Activated CD4-positive, alpha-beta T cell treated with anti-CD3 and anti-CD28 coated beads, Interleukin-2, amount 50 U/mL, for 24 hours (primary cell): ENCODE measurements at places on chromosomes 7 and 10.

GRCh38 chr10:34495938-34496337, 319.2 kb downstream of the PARD3 start:
- DNase-seq: no peak

DNA sequence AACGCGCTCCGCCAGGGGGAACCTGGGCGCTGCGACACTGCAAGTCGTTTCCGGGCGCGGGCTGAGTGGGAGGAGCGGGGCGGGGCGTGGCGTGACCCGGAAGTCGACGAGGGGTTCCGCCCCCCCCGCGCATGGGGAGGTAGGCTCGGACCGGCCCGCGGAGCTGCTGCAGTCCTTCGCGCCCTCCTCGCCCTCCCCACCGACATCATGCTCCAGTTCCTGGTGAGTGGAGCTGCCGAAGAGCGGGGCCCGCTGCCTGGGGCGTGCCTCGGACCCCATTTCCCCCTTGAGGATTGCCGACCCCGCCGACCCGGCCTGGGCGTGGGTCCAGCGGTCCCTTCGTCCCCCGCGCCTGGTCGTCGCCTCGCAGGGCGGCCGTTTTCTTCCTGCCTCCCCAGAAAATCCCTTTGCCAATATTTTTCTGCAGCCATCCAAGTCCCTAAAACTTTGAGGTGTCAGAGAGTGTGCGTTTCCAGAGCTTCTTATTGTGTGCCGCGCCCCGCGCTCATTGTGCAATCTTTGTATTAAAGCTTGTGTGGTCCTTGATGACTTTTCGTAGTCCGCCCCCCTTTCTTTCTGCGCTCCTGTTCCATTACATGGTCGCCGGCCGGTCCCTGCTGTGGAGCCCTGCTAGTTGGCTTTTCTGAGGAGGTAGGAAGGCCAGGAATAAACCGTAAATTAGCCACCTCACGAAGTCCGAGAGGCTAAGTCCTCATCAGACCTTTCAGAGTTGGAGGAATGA, at the start of gene STMP1:
Gene STMP1 (plus strand): TSS at position 142 of the 742 bp plus-strand sequence.
- DNase-seq: peak; percentile 96

DNA sequence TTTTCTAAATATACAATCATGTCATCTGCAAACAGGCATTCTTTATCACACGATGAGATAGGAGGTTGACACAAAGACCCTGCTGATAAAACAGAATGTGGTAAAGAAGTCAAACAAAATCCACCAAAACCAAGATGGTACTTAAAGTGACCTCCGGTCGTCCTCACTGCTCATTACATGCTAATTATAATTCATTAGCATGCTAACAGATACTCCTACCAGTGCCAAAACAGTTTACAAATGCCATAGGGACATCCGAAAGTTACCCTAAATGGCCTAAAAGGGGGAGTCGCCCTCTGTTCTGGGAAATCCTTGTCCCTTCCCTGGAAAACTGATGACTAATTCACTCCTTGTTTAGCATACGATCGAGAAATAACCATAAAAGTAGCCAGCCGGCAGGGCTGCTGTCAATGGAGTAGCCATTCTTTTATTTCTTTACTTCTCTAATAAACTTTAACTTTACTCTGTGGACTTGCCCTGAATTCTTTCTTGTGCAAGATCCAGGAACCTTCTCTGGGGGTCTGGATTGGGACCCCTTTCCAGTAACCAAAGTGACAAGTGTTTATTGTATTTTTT, 126.6 kb downstream of the CCDC71L start:
- no peak for DNase-seq

DNA sequence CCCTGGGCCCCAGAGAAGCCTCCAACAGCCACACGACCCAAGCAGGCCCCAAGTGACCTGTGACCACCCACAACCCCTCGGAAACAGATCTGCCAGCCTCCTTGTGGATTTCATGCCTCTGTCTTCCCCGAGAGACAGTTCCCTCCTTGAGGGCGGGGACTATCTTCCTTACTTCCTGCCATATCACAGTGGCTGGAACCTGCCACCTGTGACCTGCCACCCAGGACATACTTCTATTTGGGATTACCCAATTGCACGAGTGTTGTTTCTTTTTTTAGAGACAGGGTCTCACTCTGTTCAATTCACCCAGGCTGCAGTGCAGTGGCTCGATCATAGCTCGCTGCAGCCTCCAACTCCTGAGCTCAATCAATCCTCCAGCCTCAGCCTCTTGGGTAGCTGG, 25.9 kb downstream of the TNRC18 start:
- DNase-seq: no peak

DNA sequence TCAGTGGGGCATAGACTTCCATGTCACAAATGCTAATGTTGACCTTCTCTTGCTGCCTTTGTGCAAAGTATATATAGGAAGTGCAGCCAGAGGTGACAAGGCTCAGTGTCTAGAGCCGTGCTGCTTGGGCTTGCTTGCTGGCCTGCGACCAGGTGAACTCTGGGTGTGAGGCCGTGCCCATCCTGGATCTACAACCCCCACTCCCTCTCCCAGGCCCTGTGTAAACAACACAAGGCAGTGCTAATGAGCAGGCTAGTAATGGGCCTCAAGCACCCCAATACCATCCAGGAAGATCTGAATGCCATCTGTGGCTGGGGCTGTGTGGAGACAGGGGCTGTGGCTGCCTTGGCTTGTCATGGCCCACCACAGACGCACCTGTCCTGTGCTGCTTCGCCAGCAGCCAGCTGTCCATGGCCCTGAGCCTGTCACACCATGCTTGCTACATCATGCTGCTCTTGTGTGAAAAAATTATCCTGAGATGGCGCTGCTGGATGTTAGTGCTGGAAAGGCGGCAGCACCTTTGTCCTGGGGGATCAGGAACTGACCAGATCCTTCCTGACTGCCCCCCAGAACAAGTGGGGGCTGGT, 107.6 kb upstream of the ZNF92 start:
- DNase-seq: no peak

DNA sequence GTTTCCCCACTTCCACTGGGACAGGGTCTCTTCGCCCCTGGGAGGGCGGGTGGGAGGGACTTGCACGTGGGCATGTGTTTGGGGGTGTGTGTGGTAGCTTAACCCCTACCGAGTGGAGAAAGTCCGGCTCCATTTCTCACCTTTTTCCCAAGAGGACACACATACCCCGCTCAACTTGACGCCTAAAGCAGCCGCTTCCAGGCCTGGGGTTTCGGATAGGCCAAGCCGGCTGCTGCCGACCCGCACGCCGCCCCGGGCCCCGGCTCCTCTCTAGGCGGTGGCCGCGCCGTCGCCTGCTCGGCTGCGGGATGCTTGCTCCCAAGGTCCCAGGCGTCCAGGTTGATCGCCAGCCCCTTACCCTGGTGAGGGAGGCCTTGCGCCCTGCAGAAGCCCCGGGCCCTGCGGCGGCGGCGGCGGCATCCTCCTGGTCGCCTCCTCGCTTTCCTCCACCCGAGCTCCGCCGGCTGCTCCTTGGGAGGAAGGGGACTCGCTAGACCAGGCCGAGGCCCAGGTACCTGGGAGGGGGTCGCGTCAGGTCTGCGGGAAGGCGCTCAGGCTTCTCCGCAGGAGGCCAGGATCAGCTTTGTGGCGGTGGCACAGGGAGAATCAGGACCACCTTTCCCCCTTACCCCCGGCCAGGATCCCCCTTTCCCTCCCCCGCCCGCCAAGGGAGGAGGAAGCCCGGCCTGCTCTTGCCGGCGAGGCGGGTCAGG, 3.2 kb upstream of the GATA3 start:
- no peak for DNase-seq

DNA sequence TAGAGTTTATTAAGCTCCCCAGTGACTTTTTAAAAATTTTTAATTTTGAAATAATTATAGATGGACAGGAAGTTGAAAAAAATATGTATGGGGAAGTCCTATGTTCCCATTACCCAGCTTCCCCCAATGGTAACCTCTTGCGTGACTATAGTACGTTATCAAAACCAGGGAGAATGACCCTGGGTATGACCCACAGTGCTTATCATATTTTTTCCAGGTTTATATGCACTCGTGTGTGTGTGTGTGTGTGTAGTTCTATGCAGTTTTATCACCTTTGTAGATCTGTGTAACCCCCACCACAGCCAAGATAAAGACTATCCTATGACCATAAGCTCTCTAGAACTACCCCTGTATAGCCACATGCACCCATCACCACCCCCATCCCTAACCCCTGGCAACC, 72.8 kb downstream of the TBXAS1 start:
- DNase-seq: no peak

GRCh38 chr7:28060371-28060950, 120.1 kb downstream of the JAZF1 start:
- no peak for DNase-seq

DNA sequence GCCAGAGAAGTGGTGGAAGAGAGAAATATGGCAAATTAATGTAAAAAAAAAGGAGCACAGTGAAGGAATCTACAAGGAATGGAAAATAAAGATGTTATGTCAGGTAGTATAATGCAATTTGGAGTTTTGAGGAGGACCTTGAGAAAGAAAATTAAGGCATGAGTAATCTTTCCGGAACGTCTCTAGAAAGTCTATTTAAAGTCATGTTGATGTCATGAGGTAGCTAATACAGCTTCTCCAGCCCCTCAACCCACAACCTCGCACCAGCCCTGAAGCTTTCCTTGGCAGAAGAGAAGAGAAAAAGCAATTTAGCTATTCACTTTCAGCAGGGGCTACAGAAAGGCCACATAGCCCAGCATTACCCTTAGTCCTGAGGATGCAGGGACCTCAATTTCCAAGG, 22.5 kb downstream of the TRDMT1 start:
- DNase-seq: no peak

GRCh38 chr7:51019191-51019844, 236.6 kb upstream of the GRB10 start:
- no peak for DNase-seq

- no peak for DNase-seq
Measured at GRCh38 chr7:44153948-44154335, 12.8 kb upstream of the MYL7 start.

- no peak for DNase-seq
Measured at GRCh38 chr7:107430057-107430456, 39.8 kb upstream of the GPR22 start.

- DNase-seq: no peak
Measured at GRCh38 chr7:96663457-96663856, 46.2 kb downstream of the SEM1 start.

DNA sequence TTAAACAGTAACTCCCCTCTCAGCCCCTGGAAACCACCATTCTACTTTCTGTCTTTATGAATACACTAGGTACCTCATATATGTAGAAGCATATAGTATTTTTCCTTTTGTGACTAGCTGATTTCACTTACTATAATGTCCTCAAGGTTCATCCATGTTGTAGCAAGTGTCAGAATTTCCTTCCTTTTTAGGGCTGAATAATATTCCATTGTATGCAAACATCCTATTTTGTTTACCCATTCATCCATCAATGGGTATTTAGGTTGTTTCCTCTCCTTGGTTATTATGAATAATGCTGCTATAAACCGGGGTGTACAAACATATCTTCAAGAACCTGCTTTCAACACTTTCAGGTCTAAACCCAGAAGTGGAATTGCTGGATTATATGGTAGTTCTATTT, 125.3 kb downstream of the SGMS1 start:
- no peak for DNase-seq

DNA sequence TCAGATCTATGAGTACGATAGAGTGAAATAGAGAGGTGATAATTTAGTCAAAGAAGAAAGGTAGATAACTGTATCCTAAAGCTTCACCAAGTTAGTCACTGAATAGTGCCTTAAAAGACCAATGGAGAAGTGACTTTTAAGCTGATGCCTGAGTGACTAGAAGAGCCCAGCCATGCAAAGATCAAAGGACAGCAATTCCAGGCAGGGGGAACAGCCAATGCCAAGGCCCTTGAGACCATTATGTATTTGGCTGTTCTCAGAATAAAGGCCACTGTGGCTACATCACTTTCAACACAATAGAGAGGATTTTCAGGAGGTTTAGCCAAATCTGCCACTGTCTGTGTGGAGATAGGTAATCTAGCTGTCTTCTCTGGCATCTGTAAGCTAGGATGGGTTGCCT, 17.8 kb downstream of the HDAC9 start:
- no peak for DNase-seq

- no peak for DNase-seq
Measured at GRCh38 chr10:119133949-119134348, 30.0 kb downstream of the DENND10 start.

GRCh38 chr10:85849315-85849714, 517.3 kb downstream of the GRID1 start:
- DNase-seq: no peak

DNA sequence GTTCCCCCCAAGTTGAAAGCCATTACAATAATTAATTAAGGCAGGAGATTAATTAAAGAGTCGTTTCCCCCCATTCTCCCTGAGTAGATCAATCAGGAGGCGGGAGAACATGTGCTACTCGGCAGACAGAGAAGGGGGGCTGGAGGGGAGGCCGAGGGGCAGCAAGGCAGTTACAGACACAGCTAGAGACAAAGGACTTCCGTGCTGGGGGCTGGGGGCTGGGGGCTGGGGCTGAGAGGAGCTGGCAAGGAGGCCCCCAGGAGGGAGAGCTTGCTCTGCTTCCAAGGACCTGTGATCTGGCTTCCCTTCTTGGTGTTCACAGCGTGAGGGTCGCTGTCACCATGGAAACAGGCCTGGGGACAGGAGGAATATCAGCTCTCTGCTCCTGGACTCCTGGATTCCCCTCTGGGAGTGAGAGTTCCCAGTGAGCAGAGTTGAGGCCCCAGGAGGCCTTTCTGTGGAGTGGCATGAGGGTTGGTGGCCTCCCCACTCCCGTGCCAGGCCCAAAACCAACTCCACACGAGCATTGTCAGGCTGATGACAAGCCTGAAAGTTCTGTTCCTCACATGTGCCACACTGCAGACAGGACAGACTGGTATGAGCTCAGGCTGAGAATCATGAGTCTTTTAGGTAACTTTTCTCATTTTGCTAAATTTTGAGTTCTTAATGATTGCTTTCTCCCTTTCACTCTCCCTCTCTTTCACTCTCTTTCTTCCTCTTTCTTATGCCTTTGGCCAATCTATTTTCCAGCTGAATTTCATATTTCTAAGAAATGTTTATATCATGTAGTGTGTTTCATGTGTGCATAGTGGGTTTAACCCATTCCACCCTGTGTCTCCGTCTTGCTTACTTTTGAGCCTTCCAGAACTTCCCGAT, 16.4 kb downstream of the FAM241B start:
- DNase-seq: no peak

GRCh38 chr7:158050441-158050977, 537.1 kb downstream of the PTPRN2 start:
- DNase-seq: no peak

GRCh38 chr7:68619526-68619925, 978.7 kb upstream of the AUTS2 start:
- DNase-seq: no peak

DNA sequence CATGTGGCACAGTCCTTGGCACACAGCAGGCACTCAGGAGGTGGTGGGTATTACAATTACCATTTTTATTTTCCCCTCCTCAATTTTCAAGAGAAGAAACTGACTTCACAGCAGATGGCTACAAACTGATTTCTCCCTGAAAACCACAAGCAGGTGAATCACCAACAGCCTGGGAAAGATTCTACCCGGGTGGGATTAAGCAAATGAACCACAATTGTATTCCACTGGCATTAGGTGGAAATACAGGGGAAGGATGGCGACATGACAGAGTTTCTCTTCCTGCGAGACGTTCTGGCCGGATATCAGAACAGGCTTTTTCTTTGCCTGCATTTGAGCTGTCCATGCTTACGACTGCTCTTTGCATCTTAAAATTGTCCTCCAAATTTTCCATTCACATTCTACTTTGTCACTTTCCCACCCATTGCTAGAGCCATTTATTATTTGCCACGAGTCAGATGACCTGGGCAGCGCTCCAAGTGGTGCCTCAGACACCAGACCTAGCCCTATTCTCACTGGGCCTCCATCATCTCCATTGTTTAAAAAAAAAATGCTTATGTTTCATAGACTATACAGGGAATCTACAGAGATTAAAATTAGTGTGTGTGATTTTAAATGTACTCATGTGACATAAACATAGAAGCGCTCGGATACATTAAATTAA, 4.6 kb downstream of the DENND11 start:
- DNase-seq: no peak
